A549 (cell line): ENCODE measurements at places on chromosomes 1 and 21.

- DNase-seq, result peak; percentile 16
Observed at GRCh38 chr21:21003701-21004100, 5.5 kb downstream of the NCAM2 start.

- no peak for DNase-seq
Observed at GRCh38 chr1:84971957-84972356, 25.0 kb downstream of the MCOLN2 start.

- no peak for DNase-seq
Observed at GRCh38 chr1:227325156-227325555, 6.9 kb upstream of the CDC42BPA start.

- no peak for DNase-seq
Observed at GRCh38 chr1:44775930-44776729, 790 bp downstream of the RPS8 start.

DNA sequence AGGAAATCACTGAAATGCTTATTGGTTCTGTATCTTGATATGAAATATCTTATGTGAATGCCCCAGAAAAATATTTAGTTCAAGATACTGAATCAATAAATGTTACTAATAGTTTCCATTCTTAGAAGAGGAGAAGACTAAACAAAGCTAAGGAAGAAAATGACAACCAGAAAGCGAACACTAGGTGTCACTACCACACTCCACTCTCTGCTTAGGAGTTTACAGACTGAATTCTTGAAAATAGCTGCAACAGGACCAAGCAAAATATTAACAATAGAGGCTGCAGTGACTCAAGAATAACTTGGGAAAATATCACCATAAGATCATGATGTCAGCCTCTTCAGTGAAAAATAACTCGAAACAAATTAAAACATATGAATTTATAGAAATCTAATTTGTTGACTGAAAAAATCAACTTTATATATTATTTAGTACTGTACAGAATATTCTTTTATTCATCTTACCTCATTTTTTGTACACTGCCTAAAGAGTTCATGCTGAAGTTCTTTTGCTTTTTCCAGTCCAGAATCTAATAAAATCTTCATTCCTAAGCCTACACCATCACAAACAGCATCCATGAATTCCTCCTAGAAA is 61.6 kb downstream of the KIF14 start:
- DNase-seq, result peak; percentile 44

DNA sequence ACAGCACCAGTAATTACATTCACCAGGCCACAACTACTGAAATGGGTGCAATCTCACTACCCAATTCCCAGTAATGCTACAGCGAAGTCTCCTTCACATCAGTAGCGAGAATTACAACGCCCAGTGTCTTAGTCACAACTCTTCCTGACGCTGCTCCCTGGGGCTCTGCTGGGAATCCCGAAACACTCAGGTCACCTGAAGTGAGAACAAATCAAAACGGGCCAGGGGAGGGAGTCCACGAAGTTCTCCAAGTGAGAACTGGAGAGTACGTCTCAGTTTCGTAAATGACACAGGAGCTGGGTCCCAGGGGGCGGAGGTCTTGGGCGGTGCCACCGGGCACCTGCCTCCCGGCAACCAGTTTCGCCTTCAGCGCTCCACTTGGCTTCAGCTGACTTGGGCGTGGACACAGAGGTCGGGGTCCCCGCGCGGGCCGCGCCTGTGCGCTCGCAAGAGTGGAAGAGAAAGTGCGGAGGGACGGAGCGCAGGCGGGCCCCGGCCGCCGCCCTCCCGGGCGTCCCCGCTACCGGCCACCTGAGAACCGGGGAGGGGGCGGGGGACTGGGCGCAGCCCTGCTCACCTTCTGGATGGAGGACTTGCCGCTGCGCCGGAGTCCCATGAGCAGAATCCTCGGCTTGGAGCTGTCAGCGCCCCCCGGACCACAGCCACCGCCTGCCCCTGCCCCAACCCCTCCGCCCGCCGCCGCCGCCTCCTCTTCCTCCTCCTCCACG is 575 bp downstream of the RRAGC start:
- peak; percentile 18 for DNase-seq

DNA sequence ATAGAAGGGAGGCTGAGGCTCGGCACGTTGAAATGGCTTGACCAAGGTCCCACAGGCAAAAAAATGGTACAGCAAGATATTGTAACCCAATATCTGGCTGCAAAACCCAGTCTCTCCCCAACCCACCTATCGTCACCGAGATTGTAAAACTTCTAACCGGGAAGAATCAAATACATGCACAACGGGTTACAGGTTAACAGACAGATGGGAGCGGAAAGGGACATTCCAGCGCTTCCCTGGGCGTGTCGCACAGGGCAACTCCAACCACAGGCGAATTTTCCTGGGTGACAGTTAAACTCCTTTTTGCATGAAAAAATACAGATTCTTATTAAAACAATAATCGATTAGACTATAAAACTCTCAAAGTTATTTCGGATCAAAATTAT is 31.8 kb upstream of the JUN start:
- peak; percentile 66 for DNase-seq

- no peak for DNase-seq
Observed at GRCh38 chr1:107943694-107944093, 21.3 kb downstream of the VAV3 start.

DNA sequence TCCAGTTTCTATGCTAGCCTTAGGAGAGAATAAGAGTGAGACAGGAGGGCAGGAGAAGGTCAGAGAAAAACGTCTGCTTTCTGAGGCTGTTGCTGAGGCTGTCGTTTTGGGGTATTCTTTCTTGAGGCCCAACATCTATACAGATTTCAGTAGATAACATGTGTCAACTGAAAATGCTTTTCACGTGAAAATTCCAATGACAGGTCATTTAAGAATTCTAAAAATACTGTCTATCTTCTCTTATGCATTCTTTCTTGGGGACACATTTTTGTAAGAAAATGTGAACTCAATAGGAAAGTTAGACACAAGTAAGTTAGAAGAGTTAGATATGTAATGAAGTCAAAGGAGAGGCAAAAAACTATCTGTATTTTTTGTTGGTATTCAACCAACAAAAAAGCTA is 150.8 kb downstream of the TGFB2 start:
- no peak for DNase-seq

DNA sequence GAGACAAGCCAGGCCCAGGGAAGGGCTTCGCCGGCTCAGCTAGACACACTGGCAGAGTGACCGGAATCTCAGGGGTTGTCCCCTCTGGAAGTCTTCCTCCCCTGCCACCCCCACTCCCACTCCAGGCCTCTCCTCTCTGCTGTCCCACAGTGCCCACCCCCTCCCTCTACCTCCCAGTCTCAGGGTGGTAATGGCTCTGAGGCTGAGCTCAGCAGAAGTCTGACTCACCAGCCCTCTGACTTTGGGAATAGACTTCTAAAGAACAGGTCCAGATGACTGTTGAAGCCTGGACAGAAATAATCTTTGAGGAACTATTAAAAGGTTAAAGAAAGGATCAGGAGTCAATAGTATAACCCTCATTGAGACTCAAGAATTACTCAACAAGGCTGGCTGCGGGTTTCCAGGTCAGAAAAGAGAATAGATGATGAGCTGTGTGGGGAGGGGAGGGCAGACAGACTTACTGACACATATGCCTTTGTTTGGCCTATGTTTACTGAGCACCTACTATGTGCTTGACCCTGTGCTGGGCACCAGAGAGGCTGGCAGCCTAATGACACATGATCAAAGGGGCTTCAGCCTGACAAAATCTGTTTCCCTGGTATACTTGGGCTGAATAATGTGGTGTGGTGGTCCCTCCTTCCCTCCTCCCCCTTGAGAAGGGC is 8.2 kb downstream of the HCRTR1 start:
- no peak for DNase-seq

GRCh38 chr1:61334718-61335589 is 252.6 kb downstream of the NFIA start:
- no peak for DNase-seq

DNA sequence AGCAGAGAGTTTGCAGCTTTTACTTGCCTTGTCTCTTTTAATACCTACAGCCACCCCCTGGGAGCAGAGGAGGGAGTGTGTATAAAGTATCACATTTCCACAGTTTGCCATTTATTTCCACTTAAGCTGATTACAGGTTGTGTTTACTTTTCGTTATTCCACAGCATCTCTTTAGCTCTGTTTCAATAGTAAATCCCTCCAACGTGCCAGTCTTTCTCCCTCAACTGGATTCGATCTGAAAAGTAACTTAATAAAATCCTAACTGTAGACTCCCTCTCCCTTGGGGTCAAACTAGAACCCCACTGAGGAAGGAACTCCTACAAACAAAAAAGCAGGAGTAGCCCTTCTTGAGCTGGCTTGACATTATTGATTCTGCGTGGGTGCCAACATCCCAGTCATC is 3.1 kb upstream of the FCGR2A start:
- DNase-seq, result no peak

- no peak for DNase-seq
Observed at GRCh38 chr1:221606256-221606655, 135.6 kb downstream of the DUSP10 start.

DNA sequence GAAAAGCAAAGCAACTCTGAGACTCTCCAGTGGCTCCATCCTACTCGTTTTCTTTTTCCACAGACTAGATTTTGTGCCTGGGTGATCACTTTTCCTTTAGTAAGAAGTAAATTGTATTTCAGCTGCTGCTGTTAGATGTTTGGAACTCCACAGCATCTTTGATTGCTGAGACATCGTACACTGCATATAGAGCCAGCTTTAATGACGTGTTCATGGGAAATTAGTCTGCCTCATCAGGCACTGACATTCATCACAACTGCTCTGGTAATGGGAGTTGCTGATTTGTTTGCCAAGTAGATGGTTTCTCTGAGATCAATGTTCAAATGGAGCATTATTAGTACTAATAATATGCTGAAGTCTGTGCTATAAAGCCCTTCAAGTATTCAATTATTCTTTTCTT is 573.8 kb upstream of the NR5A2 start:
- no peak for DNase-seq

- DNase-seq, result peak; percentile 21
Observed at GRCh38 chr1:236753516-236753915, 41.6 kb upstream of the MTR start.

DNA sequence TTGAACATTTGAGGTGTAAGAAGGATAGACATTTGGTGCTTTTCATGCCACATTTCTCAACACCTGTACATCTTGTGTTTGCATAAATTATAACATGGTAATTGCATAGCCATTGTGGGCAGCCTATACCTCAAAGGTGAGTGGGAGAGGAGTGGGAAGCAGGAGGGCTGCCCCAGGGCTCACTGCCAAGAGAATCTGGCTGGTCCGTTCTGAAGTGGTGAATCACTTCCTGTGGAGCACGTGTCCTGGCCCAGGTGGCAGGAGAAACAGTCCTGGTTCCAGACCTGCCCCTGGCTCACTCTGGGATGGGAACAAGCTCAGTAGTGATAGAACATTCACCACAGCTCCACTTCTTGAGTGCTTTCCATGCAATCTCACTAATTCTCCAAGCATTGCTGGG is 11.6 kb upstream of the OLFML2B start:
- no peak for DNase-seq

DNA sequence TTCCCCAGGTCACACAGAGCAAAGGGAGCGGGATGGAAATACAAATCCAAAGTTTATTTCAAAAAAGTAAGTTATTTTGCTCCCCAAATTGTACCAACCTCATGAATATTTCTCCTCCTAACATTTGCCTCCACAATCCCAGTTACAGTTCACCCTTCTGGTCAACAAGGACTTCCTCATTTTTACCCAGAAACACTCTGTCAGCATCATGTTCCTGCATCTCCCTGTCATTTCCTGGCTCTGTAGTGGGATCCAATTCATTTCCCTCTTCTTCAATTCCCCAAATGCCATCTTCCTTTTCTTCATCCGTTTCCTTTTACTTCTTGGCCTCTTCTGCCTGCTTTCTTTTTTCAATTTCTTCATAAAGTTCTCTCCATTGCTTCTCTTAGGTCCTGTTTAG is 32.0 kb upstream of the EPS15 start:
- DNase-seq, result no peak

GRCh38 chr1:82874041-82874440 is 1073.3 kb downstream of the ADGRL2 start:
- no peak for DNase-seq

GRCh38 chr1:75992312-75992711 is 60.1 kb upstream of the ASB17 start:
- no peak for DNase-seq

GRCh38 chr1:79497193-79497773 is 490.8 kb upstream of the ADGRL4 start:
- DNase-seq, result peak; percentile 8

- no peak for DNase-seq
Observed at GRCh38 chr1:243710467-243710866, 139.6 kb downstream of the AKT3 start.

- DNase-seq, result no peak
Observed at GRCh38 chr1:109985247-109986053, 885 bp downstream of the AHCYL1 start.

- peak; percentile 30 for DNase-seq
Observed at GRCh38 chr1:5982868-5983267, 9.4 kb downstream of the NPHP4 start.

DNA sequence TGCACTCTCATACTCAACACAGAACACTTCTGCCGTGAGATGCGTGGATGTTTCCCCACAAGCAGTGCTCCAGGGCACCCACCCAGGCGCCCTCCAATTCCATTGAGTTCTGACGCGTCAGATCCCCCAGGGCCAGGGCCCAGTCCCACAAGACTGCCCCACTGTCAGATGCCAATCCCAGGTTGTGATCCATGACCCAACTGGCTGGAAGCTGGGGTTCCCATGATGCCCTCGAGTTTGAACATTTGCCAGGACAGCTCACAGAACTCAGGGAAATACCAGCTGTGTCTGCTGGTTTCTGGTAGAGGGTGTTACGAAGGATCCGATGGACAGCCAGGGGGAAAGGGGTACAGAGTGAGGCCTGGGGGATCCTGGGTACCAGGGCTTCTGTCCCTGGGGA is 58.4 kb downstream of the AGPAT3 start:
- DNase-seq, result no peak

DNA sequence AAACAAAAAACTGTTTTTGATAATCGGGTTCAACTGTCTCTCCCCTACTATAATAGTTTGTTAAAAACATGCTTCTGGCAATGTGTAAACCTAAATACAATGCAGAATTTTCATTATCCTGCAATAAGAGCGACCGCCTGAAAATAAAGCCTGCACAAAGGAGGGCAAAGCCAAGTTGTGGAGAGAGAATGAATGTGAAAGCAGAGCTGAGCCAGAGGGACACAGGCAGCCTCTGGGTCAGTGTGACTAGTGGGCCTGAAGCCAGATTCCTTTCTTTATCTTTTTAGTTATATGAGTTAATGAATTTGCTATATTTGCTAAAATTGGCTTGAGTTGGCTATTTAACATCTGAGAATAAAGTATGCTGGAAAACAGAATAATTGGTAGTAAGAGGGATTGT is 615.2 kb downstream of the PLA2G4A start:
- no peak for DNase-seq
